Ascending aorta (tissue), 2 donors: ENCODE measurements at places on chromosomes 3 and 15.

DNA sequence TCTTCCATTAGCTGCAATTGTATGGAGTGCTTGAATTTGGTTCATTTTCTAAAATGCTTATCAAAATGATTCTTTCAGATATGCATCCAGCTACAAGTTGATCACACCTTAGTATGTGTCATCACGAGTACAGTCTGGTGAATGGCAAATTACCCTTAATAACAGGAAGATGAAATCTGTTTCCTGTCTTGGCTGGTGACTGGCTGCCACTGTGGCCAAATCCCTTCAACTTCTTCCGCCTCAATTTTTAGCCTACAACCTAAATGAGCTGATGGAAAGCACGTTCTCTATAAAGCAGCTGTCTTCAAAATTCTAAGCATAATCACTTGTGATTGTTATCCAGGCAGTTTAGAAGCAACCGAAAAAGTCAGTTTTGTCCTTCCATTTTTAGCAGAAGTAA is 387.1 kb upstream of the NECTIN3 start:
- DNase-seq = no peak

DNA sequence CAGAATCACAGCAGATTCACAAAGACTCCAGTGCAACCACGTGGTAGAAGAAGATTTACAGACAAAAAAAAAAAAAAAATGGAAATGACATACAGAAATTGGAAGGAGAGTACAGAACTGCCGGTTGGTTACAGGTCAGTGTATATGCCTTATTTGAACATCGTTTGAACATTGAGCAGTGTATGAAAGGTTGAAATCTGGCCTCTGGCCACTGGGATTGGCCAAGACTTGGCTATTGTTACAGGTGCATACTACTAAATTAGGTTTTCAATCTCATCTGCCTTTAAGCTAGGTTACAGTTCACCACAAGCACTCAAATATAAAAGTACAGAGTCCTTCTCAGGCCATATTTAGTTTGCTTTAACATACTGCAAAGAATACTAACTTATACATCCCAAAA is 59.8 kb downstream of the THBS1 start:
- no peak for DNase-seq

DNA sequence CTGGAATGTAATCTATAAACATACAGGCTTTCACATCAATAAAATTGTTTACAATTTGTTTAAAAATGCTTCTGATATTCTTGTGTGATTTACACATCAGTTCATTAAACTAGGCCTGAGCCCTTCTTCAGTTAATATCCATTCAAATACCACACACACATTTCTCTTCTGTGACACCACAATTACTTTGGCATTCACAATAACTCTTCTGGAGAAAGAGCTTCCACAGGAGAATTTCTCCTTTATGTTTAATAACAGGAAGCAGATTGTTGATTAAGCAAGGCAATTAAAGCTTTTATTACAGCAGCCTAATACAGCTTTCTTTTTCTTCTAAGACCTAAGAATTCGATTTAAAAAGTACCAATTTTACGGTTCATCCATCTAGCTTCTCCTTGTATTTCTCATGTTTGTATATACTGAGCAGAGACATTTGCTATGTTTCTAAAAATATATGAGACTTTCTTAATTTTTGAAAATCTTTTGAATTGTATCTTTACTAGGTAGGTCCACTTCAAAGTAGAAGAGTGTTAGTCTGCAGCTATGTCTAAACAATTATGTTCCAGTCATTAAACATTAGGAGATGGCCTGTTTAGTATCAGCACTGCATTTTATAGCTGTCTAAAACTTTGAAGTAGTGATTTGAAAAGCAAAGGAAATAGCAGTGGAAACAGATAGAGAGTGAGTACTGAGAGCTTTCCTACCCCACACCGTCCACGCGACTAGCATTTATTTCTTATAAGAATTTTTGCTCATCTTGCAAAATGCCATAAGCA is 511.1 kb upstream of the UBE2E2 start:
- no peak for DNase-seq

DNA sequence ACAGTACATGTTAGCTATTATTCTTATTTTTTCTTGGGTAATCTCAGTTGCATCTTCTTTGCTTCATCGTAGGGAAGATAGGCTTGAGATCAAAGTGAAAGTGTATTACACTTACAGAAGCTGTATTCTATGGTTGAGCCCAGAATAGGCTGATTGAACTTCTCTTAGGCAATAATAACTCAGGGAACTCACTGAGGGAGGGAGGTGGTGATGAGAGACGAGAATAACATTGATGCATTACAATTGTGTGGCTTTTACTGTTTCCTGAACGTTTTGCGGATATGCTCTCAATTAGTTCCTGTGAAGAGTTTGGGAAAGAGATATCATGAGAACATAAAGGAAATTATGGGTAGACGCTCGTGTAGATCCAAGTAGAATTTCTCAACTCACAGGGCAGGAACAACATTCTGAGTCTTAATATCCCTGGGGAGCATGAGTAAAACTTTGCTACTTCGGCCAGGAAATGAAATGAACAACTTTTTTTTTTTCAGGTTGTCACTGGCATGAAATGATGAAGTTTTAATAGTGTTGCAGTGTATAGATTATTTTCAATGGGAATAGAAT is 302.2 kb downstream of the TUSC7 start:
- no peak for DNase-seq

GRCh38 chr3:171797873-171798272 is 12.4 kb downstream of the PLD1 start:
- DNase-seq = no peak

GRCh38 chr3:139941580-139941979 is 6.6 kb downstream of the CLSTN2 start:
- DNase-seq = no peak

- DNase-seq = no peak
Observed at GRCh38 chr3:16313886-16314645, 49.1 kb downstream of the OXNAD1 start.

DNA sequence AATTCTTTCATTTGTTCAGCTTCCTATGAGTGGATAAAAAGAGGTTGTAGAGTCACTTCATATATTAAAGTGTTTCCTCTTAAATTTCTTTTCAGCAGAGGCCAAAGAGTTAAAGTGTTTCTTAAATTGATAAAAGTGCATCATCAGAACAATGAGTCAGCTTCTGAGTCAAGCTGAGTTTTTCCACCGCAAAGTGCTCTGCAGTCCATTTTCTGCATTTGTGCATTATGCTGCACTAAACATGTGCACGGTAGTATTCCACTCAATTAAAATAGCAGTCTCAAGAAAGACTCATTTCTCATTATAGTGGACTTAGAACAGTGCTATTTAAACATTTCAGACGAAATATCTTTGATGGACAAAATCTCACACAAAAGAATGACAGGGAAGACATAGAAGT is 152.0 kb downstream of the ZBBX start:
- no peak for DNase-seq

DNA sequence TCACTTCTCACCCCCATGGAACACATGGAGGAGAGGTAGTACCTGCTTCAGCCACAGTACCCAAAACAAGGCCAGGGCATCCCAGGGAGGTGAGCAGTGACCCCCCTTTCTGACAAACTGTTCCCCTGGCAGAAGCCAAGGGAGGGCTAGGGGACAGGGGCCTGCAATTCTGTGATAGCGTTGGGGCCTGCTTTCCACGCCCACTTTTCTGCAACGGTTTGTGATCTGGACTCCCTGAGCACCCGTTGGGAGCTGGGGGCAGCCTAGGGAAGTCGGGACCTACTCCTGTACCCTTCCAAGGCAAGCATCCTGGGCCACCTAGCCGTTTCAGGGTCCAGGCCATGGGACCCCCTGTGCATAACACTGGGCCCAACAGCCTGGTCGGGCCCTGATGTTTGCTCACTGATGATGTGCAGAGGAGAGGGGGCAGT is 996 bp upstream of the DNAJA4 start:
- no peak for DNase-seq

DNA sequence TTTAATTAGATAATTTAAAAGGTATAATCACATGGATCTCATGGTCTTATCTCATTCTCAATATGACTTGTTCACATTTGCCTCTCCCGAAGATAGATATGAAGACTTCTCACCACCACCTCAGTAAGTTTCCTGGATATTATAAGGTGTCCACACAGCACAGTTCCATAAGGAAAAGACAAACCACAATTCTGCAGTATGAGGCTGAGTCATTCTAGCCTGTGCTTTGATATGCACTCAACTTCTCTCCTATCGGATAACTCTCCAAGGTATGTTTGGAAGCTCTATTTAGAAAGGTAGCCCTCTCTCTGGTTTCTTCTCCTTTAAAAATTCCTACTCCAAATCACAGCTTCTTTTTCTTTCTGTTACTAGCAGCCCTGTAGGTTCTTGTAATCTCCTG is 612.8 kb downstream of the ZPLD1 start:
- no peak for DNase-seq

DNA sequence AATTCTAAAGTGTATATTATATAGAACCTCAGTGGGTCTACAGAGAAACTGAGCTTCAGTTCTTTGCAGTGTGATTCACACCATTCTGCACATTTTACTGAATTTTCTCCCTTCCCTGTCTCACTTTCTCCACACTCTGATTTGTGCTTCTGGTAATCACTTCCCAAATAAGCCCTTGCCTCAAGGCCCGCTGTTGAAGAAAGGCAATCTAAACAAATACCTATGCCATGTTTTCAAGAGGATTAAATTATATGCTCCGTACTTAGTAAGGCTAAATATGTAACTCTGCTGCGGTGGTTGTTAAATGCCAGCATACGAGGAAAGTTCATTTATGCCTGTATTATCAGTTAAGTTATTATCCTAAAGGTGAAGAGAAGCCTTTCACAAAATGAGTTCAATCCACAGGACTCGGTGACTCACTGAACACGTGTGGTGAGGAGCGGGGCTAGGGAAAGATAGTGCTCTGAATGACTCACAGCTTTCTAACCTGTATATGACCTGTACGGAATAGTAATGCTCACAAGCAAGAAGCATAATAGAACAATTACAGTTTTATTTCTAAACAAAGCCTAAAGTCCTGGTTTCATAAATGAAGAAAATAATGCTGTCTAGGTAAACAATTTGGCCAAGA is 25.1 kb downstream of the CNTN6 start:
- DNase-seq = no peak

DNA sequence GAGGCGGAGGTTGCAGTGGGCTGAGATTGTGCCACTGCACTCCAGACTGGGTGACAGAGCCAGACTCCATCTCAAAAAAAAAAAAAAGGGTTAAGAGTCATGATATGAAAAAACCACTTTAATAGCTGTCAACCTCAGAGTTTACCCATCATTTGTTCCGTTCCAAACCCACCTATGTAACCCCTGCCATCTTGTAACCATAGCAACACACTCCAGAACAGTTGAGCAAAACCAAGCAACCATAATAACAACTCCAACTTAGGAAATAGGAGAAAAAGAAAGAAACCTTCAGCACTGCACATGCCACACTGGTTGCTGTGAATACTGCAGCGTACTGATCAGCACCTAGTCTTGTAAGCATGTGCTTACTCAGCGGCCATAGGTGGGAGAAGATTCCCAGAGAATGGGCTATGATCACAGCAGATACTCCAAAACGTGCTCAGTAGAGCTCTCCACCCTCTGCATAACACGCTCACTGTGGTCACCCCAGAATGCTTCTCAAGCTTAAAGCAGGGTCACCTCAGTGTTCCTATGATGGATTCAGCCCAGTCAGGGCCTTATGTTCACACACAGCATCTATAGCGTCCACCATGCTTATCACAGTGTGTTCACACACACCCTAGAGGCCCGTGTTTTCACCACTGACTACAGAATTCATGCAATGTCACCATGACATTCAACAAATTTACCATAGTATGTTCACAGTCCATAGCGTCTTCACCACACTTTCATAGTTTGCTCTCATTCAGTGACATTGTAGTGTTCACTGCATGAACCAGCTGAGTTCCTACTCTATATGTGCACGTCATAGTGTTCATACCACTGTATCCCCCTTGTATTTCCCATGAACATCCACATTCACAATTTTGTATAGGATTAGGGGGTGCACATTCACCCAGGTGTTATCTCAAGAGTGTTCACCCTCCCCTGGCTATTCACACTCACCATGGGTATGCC is 6.5 kb upstream of the CILP start:
- DNase-seq = no peak

DNA sequence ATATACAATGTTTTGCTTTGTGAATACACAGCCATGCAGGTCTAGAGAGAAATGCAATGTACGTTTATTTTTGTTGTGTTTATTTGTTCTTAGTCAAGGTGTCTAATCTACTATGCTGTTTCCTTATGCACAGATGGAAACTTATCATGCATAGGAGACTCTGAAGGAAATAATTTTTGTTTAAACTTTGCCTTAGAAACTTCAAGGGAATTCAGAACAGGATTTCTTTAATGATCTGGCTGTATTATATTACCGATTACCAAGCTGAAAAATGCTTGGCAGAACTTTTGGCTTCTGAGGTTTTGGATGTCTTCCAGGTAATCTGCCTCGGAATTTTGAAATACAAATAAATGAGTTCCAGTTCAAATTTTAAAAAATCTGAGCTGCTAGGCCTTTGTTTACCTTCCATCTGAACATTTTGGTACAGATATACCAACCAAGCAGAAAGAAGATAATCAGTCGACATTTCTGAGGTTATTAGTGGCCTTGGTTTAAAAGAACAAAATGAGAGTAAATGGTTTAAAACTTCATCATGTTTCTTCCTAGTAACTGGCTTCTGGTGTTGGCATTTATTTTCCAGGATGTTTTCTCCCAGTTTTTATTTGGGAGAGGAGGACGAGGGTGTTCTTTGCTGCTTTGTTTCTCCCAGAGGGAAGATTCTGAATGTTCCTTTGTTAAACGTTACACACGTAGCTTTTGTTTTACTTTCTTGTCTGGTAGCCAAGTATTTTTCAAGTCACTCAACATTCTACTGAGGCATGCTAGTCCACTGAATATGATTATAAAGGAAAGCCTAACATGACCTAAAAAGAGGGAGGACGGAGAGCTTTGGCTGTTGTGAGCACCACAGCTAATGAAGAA is 421.8 kb upstream of the TBL1XR1 start:
- no peak for DNase-seq

GRCh38 chr3:49914906-49915305 is 11.2 kb upstream of the MST1R start:
- no peak for DNase-seq

DNA sequence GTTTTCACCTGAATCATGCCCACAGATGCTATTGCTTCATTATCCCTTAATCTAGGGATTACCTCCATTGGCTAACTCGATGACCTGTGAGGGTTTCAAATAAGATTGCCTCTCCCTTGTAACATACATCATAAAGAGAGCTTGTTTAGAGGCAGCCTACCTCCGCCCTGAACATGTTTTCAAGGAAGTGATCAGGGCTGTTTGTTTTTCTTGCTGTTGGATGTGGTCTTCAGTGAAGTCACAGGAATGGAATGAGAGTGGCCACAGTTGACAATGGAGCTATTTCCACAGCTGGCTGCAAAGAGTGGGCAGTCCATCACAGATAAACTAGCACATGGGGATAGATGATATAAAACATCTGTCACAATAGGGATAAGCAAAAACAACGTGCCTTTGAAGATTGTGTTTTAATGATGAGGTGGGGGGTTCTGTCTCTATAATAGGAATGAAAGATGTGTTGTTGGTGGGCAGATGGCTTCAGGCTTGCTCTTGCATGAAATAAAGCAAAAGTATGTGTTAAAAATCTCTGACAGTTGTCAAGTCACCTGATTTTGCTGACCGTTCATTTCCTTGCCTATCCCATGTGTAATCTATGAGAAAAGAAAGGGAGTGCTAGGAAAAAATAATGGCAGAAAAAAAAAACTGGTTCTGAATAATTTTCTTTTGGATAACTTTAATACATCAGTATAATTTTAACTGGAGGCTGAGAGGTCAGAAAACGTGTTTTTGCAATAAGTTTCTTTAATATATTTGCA is 642.3 kb downstream of the RBMS3 start:
- no peak for DNase-seq
